Upper lobe of right lung (tissue), 1 donor: ENCODE measurements at places on chromosomes 6 and 20. TPM values are rescaled to one million over a fixed set of nuclear protein-coding genes. Genes with fewer than 3 reads are reported as not detected.

The ZNF311 gene
- 1.8 TPM for total RNA-seq

The SFT2D1 gene
- total RNA-seq, result 49.7 TPM

DNA sequence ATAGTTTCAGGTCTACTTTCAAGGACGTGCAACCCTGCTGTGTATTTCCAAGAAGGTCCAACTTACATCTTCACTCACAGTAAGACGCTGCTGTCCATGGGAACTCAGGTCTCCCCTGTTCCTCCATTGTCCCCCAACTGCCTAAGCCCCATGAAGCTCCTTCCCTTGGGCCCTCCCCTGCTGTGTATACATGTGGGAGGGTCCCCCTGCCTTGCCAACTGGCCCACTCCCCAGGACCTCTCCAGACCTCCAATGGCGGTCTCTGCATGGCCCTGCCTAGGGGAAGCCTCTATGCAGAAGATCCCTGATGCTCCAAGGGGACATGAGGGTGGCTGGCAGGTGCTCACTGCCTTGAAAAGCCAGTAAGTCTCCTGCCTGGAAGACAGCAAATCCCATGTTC is 186.7 kb upstream of the CST7 start:
- DNase-seq, result no peak

DNA sequence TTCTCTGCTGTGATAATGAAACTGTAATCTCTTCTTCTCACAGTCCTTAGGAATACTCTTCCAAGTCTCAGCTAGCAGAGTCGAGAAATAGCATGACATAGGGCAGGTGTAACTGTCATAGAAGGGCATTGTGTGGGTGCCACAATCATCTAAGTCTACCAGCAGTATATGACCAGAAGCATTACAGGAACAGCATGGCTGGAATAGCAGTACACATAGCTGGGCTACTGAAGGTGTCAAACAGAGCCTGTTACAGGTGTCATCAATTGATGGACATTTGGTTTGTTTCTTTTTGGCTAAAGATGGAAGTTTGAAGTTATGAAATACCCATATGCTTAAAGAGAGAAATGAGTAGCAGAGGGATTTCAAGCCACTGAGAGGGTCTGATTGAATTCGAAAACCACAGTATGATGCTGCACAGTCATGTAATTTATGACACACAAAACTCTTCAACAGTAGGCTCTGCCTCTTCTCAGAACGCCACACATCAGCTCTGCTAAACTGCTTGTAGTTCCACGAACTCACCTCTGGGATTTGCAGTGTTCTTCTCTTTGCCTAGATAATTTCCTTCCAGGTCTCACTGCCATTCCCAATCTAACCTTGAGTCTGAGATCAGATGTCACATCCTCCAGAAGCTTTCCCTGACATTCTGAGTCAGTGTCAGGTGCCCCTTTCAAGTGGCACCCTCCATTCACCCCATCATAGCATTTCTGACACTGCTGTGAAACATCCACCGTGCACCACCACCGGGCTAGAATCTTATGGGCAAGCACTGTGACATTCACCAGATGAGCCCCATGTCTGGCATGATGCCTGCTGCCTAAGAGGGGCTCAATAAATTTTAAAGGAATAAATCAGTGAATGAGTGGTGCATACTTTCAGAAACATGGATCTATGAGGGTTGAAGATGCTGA is 151.0 kb downstream of the ADAT2 start:
- no peak for DNase-seq

GRCh38 chr20:35111141-35111888 is 18.7 kb upstream of the TRPC4AP start:
- DNase-seq, result no peak

DNA sequence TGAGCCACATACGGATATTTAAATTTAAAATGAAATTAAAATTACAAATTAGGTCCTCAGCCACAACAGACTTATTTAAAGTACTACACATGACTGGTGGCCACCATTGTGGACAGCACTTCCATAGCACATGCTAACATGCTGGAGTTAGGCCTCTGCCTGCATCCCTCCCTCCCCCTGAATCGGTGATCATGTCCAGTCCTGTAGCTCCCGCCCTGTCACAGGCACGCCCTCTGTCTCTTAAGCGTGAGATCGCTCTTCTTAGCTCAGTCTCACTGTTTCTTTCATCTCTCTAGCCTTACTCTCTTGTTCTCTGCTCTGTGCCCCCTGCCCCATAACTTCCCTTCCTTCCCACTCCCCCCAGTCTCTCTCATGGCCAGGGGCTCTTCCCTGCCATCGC is 28.9 kb downstream of the ELMO2 start:
- no peak for DNase-seq

The COL9A3 gene
- total RNA-seq, result 1.1 TPM

DNA sequence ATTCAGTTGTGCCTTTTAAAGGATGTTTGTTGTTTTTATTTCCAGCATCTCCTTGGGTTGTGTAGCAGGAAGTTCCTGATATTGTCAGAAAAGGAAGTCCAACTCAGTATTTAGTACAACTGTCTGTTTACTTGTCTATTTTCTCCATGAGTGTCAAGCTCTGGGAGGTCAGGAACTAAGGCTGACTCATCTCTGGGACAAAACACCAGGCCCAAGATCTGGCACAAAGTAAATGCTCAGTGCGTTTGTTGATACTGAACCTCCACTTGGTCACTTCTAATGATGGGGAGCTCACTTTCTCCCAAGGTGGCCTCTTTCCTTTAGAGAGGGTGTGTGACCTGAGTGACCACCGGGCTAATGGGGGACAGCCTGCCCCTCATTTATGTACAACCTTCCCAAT is 12.6 kb upstream of the PIGU start:
- no peak for DNase-seq

The DNAH8 gene
- 0.17 TPM for total RNA-seq

The MEI4 gene
- not detected for total RNA-seq

The KHDC1L gene
- total RNA-seq, result not detected

GRCh38 chr6:51292659-51293058 is 474.0 kb downstream of the TFAP2B start:
- no peak for DNase-seq

The ARHGAP40 gene
- total RNA-seq, result 0.72 TPM

- no peak for DNase-seq
These were observed 840.0 kb downstream of the C6orf118 start for GRCh38 chr6:164469276-164469949.

DNA sequence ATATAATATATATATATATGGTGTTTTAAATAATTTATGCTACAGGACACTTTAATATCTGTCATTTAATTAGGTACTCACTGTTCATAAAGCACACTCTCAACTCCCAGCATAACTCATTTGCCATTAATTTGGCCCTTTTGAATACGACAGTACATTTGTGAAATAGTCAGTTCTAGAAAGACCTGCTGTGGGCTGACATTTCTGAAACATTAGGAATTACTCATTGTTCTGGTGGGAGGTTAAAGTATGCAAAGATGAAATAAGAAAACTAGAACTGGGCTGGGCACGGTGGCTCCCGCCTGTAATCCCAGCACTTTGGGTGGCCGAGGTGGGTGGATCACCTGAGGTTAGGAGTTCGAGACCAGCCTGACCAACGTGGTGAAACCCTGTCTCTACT is 497.5 kb downstream of the UTRN start:
- DNase-seq, result no peak

The SAMD5 gene
- 19.6 TPM for total RNA-seq

GRCh38 chr6:29845405-29846006 is 17.9 kb downstream of the HLA-G start:
- no peak for DNase-seq

DNA sequence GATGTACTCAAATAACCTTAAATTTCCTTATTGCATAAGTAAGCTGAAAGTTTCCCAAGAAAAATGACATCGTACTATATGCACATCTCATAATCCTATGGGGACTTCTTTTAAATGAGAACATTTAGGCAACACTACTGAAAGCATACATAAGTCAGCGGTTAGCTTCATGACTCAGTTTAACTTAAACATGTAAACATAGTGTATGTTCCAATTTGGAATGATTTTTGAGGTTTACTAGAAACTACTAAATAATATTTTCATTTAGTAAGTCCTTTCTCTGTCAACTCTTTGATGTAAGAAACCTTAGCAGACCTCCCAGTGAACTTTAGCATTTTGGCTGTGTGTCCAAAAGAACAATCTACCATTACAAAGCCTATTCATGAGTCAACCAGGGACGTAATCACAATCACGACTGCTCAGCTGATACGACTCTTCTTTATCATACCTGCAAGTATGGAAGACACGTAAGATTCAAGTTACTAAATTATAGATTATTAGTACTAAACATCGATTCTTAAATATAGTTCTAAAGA is 19.3 kb downstream of the HIVEP2 start:
- no peak for DNase-seq

DNA sequence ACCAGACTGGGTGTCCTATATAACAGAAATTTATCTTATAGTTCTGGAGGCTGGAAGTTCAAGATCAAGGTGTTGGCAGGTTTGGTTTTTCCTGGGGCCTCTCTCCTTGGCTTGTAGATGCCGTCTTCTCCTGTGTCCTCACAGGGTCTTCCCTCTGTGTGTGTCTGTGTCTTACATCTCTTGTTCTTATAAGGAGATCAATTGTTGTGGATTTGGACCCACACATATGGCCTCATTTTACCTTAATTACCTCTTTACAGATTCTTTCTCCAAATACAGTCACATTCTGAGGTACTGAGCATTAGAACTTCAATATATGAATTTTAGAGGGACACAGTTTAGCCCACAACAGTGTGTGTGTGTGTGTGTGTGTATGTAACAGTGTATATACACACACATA is 74.5 kb downstream of the EDN1 start:
- DNase-seq, result no peak

The C6orf58 gene
- total RNA-seq, result not detected

The OPRM1 gene
- total RNA-seq, result not detected

The HLA-F gene
- 157 TPM for total RNA-seq

The TTBK1 gene
- total RNA-seq, result 0.17 TPM

DNA sequence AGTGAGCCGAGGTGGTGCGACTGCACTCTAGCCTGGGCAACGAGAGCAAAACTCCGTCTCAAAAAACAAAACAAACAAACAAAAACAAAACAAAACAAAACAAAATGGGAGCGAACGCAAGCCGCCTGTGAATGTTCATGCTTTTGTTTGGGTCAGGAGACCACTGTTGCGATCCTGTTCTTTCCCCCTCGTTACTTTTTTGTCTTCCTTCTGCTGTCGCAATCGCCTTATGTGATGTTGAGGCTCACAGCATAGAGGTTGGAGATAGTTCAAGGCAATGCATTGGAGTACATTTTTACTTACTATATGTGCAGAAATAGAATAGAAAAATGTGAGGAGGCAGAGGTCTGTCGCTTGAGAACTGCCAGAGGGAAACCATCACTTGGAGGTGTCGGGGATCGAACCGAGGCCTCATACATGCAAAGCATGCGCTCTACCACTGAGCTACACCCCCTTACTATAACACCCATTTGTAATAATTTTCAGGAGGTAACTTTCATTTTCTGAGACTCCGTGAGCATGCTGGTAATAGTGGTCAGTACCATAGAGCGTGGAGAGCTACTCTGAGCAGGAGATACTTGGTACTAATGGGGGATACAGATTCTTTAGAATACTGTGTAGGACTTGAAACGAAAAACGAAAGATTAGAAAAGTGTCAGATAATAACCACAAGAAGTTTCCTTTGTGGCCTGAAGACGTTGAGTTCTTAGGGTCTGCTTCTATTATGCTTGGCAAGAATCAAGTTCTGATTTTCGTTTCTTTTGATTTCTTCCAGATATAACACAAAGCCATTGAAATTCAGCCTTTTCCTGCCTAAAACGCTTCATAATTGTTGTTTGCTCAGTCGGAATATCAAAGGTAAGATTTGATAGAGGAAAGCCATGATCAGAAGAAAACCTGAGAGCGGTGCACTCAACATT is 121.1 kb downstream of the TRIM27 start:
- DNase-seq, result no peak

GRCh38 chr6:90584636-90585255 is 2.1 kb downstream of the MAP3K7 start:
- DNase-seq, result no peak

- peak; percentile 84 for DNase-seq
These were observed 807 bp downstream of the TBC1D20 start for GRCh38 chr20:461254-462198.

The HSPA12B gene
- total RNA-seq, result 33.7 TPM

The TFAP2D gene
- total RNA-seq, result not detected

The SOBP gene
- total RNA-seq, result 6.8 TPM

GRCh38 chr6:17688481-17688880 is 18.2 kb downstream of the NUP153 start:
- DNase-seq, result no peak

- no peak for DNase-seq
These were observed 265.9 kb downstream of the DLL1 start for GRCh38 chr6:170024940-170025339.

- DNase-seq, result peak; percentile 3
These were observed 1.1 kb upstream of the SYTL3 start for GRCh38 chr6:158648682-158649131.

DNA sequence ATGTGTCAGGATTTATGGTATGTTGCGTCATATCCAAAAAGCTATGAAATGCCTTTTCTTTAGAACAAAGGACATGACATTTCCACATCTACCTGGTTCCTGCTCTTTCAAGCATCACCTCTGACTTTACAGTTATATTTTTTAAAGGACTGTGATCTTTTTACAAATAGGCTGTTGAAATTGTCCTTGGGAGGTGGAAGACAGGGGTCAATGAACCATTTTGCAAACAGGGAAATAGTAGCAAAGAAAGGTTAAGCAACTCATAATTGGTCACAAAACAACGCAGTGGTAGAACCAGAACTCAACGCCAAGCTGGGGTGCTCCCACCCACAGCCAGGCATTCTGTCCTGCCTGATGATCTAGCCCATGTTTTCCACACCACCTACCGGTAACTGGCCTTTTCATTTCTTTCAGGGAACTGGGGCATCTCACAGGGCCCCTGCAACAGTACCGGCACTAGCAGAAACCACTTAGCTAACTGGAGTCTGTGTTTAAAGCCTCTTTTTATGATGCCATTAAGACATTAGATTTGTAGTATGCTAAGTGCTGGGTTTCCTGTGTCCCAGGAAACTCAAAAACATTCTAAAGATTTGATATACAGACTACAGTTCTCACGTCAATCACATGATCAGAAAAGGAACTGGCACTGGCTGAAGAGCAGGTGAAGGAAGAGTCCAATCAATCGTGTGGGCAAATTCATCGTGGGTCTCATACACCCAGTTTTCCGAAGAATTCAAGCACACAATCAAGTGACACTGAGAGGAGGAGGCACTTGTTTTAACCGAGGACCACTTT is 13.9 kb downstream of the ZNF217 start:
- DNase-seq, result no peak

- no peak for DNase-seq
These were observed 58.7 kb downstream of the KIF13A start for GRCh38 chr6:17928514-17929430.

DNA sequence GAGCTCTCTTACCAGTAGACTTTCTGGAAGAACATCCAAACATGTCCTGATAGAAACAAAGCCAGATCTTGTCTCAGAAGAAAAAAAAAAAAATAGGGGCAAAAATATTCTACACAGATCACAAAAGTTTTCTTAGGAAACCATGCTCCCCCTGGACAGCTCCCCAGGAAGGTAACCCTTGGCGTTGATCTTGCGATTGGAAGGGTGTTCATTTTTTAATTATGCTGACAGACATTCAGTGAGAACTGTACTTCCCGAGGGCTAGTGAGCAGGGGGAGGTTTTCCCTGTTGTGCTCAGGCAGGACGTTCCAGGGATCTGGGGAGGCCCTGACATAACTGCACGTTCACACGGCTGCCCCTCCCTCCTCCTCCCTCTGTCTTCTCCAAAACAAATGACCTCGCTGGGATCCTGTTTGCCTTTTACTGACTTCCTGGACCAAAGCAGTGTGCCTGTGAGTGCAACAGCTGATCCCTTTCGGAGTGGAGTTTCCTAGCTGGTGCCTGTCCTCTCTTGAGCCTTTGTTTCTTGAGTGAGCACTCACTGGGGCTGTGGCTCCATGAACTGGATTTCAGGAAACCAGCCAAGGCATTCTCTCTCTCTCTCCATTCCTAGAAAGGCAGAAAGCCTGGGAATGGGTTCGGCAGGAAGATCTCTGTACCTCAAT is 46.7 kb downstream of the MARCKS start:
- DNase-seq, result no peak
